ENCODE measurements at places on chromosomes 1 and 21.

DNA sequence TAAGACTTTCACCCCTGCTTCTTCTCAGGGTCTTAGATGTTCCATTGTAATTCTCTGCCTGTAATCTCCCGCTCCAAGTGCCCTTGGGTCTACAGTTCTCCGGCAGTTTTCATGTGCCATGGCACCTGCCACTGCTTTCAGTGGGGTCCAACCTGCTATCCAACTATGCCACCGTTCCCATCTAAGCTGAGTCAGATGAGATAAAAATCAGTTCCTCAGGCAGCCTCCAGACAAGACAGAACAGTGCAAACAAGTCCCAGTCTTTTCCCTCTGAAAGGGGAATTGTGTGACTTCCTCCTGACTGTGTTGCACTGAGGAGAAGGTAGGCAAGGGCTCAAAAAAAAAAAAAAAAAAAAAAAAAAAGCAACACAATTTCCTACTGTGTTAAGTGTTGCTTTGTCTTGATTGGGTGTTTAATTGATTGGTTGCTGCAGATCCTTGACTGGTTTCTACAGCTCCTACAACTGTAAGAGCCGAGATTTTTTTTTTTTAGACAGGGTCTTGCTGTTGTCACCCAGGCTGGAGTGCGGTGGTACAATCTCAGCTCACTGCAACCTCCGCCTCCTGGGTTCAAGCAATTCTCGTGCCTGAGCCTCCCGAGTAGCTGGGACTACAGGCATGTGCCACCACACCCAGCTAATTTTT lies 50.7 kb downstream of the EBNA1BP2 start:
- DNase-seq, result no peak

GRCh38 chr1:38018864-38019343 lies 6.4 kb downstream of the UTP11 start:
- peak; percentile 75 for DNase-seq

GRCh38 chr1:53662169-53662568 lies 76.8 kb downstream of the GLIS1 start:
- DNase-seq, result no peak

GRCh38 chr1:204780630-204781029 lies 90.0 kb upstream of the NFASC start:
- no peak for DNase-seq

GRCh38 chr1:204456826-204457442 lies 37.7 kb downstream of the PIK3C2B start:
- peak; percentile 76 for DNase-seq

DNA sequence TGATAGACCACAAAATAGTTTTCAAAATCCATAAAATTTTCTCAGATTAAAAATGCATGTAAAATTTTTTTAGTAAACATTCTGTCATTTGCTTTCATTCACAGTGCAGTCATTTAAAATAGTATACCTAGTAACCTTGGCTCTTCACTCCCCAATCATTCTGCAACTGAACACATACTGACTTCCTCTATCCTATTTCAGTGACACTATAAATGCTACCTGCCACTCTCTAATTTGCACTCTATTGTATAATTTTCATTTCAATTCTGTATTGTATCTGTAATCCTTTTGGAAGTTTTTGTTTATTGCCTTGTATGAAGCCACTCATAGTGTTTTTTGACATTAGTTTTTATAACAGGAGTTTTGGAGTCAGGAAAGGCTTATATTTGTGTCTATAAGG lies 1029.1 kb upstream of the NCAM2 start:
- no peak for DNase-seq

- no peak for DNase-seq
Observed at GRCh38 chr1:109740615-109741373, at the start of gene GSTM3. TSS of gene GSTM3 (minus strand) at chr1:109741038. CDS start at chr1:109740287, 751 bp downstream.

DNA sequence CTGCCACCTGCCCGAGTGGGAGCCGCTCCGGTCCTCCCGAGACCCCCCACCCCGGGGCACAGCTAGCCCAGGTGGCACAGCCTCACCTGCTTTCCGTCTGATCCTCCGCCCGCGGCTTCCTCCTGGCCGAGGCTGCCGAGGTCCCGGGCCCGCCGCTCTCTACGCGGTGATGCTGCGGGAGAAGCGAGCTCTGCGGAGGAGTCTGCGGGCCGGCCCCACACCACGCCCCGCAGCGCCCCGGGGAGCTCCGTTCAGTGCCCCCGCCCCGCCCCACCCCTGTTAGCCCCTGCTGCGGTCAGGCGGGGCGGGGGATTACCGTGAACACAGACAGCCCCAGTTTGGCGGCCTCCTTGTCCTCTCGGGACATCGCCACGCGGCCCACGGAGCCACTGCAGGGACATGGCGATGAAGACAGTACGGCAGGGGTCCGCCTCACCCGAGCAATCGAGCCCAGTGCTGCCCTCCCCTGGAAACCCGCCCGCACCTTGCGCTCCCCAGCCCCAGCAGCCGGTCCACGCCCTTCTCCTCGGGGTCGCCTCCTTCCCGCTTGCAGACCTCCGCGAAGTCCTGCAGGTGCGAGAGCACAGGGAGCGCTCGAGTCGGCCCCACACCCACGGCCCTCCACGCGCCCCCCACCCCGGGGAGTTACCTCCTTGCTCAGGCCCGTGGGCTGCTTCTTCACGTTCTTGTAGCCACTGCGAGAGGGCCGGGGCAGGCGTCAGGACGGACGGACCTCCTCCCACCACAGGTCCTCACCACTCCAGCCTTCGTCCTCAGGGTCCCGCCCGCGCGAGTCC lies 933 bp downstream of the C1orf35 start:
- DNase-seq, result no peak

- peak; percentile 59 for DNase-seq
Observed at GRCh38 chr1:64884261-64885040, 81.9 kb downstream of the JAK1 start.

GRCh38 chr21:29650523-29651022 lies 289.2 kb downstream of the GRIK1 start:
- no peak for DNase-seq

- no peak for DNase-seq
Observed at GRCh38 chr1:172540635-172541034, 7.7 kb downstream of the SUCO start.

- peak; percentile 86 for DNase-seq
Observed at GRCh38 chr1:98051065-98051675, 130.3 kb upstream of the DPYD start.

GRCh38 chr1:156874572-156875340 lies 14.1 kb downstream of the NTRK1 start:
- DNase-seq, result no peak

- peak; percentile 62 for DNase-seq
Observed at GRCh38 chr1:52551507-52552235, 1.2 kb downstream of the TUT4 start.

DNA sequence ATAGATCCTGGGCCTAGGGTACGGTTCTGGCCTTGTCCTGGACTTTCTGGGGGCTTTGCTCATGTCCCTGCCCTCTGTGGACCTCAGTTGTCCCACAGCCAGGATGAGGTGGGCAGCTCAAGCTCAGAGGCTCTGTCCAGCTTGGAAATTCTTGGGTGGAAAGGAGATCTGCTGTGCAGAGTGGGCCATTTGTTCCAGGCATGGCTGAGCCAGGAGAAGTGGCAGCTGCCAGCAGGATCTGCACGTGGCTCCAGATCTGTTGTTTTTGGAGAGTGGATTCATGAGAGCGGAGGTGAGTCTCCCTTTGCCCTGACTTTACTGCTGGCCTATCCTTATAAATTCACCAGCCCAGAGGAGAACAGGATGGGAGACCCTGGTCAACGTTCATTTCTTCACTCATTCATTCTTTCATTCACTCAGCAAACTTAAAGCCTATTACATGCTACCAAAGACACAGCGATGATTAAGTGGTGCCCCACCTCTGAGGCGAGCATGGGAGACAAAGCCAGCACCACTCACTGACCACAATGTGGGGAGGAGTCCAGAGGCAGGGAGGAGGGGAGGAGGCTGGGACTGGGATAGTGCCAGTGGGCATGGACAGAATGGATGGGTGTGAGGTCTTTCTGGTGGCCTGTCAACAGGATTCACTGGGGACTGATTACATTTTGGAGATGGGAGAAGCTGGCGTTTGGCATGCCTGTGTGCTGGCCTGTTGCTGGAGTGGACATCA lies 205.1 kb downstream of the TRABD2B start:
- DNase-seq, result no peak

DNA sequence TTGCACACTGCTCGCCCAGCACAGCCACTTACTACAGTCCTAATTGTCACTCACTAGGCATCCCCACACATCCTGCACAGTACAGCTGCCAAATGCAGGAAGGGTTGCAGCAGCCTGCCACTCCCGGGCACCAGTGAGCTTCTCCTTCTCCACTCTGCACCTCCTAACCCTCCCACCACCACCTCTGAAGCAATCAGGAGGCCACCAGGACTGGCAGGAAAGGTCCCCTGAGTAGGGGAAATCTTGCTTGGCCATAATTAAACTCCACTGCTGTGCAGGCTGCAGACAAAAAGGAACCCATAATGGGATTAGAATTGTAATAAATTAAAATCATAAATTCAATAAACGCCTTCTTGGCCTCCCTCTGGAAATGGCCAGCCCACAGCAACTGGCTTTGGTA lies 31.8 kb downstream of the FBXO2 start:
- no peak for DNase-seq

- peak; percentile 58 for DNase-seq
Observed at GRCh38 chr1:151013518-151013917, 5.3 kb downstream of the PRUNE1 start.

GRCh38 chr1:44417351-44418021 lies 12.4 kb downstream of the RNF220 start:
- DNase-seq, result no peak

DNA sequence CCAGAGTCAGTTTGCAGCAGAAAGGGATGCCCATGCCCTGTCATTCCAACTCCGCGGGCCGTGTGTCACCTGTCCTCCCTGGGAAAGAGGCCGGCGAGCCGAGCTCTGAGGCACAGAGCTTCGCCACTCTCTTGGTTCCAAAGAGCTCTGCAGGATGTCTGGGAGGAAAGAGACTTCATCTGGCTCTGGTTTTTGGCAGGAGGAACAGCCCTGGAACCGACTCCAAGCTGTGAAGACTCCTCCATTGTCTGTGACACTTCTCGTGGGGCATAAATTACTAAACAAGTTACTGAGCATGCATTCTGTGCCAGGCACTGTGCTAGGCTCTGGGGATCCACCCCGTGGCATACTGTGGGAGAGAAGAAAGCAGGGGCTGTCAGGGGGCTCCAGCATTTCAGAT lies 3.9 kb upstream of the FAM151A start:
- no peak for DNase-seq

DNA sequence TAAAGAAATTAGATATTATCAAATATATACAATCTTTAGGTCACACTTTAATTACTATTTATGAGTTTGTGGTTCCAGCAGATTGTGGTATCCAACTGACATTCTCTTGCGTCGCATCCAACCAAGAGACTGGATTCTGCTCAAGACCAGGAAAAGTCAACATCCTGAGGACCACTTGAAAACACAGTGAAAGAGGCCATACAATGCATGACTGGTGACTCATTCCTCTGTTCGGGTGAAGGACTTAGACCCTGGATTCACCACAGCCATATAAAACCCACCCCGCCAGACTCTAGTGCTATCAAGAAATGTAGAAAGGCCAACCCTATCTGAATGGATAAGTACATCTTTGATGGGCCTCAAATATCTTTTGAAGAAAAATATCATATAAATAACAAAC lies 14.5 kb upstream of the CFHR4 start:
- peak; percentile 52 for DNase-seq

- DNase-seq, result peak; percentile 76
Observed at GRCh38 chr21:46295996-46296752, 10.0 kb downstream of the YBEY start.

GRCh38 chr1:29500041-29500440 lies 263.7 kb downstream of the PTPRU start:
- DNase-seq, result no peak

DNA sequence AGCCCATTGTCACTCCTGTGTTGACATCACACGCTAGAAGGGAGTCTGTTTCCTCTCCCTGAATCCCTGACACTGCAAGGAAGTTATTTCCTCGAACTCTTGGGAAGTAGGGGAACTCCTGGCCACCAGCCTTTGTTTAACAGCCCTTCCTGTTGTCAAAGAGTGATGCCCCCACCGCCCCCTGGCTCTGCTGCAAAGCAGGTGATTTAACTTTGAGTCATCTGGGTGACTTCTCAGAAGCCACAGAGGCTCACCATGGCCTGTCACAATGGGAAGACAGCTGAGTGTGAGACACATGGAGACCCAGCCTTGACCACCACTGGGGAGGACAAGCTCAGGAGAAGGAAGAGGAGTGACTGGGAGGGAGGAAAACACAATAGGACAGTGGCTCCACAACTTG lies 182.8 kb downstream of the PSMG1 start:
- DNase-seq, result no peak

- DNase-seq, result no peak
Observed at GRCh38 chr1:183814121-183814681, 9.3 kb downstream of the RGL1 start.

DNA sequence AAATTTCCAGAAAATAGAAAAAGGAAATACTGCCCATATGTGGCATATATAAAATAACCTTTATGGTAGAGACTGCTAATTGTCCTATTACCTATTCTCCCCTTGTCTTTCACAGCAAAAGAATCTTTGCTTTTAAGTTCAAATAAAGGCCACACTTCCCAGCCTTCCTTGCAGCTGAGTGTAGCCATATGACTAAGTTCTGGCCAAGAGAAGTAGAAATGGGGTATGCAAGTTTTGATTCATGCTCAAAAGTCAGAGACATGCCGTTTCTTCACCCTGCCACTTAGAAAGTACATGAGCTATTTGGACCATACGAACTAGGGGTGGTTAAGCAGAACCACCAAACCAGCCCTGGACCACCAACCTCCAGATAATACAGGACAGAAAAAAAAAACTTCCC lies 18.3 kb upstream of the S100A2 start:
- peak; percentile 58 for DNase-seq

DNA sequence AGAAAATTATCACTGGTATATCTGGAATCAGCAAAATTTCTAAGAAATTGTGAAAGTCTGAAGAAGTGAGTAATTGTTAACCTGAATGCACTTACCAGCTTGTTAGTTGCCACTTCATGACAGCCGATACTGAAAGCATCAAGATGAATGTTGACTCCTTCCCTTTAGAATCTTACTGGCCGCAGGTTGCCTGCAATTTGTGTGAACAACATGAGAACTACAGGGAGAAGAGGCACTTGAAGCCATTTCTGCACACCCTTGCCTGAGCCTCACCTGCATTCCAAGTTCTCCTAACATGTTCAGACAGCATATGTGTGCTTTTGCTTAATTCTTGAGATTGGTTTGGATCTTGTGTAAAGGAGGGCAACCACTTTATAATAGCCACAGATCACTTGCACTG lies 59.2 kb upstream of the SSX2IP start:
- no peak for DNase-seq

- no peak for DNase-seq
Observed at GRCh38 chr1:92317836-92318493, 19.1 kb downstream of the RPAP2 start.

DNA sequence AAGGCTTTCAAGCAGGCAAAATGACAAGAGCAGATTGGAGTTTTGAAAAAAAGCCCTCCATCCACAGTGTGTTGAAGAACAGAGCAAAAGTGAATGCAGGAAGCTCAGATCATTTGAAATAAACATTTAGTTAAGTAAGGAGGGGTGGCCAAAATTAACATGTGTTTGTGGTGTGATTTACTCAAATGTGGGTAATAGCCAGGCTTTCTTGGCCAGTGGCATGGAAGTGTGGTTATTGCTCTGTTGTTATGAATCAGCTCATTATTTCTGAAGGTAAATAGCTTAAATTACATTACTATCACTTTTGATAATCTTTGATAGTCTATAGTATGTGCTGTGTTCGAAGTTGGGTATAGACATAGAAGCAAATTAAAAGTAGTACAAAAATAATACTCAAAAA lies 485.9 kb downstream of the LMO4 start:
- DNase-seq, result peak; percentile 56

GRCh38 chr1:187999973-188000372 lies 1171.2 kb downstream of the PLA2G4A start:
- DNase-seq, result peak; percentile 16

- DNase-seq, result no peak
Observed at GRCh38 chr1:205073511-205073910, 10.7 kb downstream of the TMEM81 start.

- DNase-seq, result no peak
Observed at GRCh38 chr1:225422795-225423517, 4.9 kb downstream of the LBR start.
